ENCODE measurements at places on chromosomes 3 and 15. TPM values are rescaled to one million over a fixed set of nuclear protein-coding genes. Genes with fewer than 3 reads are reported as not detected.

- H3K36me3 ChIP-seq: no peaks in the 10 kb centered on the region
- peak overlapping the region; percentile 65 for H3K4me3 ChIP-seq
- H3K27ac ChIP-seq: peak overlapping the region; percentile 83
- no peak for DNase-seq
- H3K4me1 ChIP-seq: peaks cover 100% of the 10 kb centered on the region
Measured at GRCh38 chr15:85620690-85621049, 174.1 kb downstream of the KLHL25 start.

The GOLGA8Q gene
- 0.74 TPM for total RNA-seq

GRCh38 chr3:11948866-11949265 is 55.3 kb upstream of the SYN2 start:
- H3K4me3 ChIP-seq: no peak overlapping the region
- H3K27ac ChIP-seq: no peak overlapping the region
- H3K36me3 ChIP-seq: no peaks in the 10 kb centered on the region
- H3K27me3 ChIP-seq: peaks cover 50% of the 10 kb centered on the region

The NTRK3 gene
- 1.6 TPM for total RNA-seq

GRCh38 chr3:39065197-39065596 is 13.4 kb downstream of the WDR48 start:
- DNase-seq: no peak
- peaks cover 47% of the 10 kb centered on the region for H3K36me3 ChIP-seq
- H3K4me1 ChIP-seq: no peaks in the 10 kb centered on the region
- no peak overlapping the region for H3K27ac ChIP-seq

The PEAK1 gene
- 75.2 TPM for total RNA-seq

GRCh38 chr3:151120409-151120808 is 34.9 kb downstream of the MED12L start:
- H3K36me3 ChIP-seq: no peaks in the 10 kb centered on the region
- no peak overlapping the region for H3K27ac ChIP-seq
- no peaks in the 10 kb centered on the region for H3K27me3 ChIP-seq
- no peak overlapping the region for H3K4me3 ChIP-seq
- DNase-seq: no peak
- no peaks in the 10 kb centered on the region for H3K4me1 ChIP-seq

DNA sequence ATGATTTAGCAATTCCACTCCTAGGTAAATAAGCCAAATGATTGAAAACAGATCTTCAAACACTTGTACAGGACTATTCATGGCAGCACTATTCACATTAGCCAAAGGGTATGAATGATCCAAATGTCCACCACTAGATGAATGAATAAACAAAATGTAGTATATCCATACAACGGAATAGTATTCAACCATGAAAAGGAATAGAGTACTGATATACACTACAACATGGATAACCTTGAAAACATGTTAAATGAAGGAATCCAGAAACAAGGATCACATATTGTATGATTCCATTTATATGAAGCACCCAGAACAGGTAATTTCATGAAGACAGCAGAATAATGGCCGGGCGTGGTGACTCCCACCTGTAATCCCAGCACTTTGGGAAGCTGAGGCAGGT is 78.2 kb upstream of the IGF1R start:
- H3K27ac ChIP-seq: no peak overlapping the region
- no peaks in the 10 kb centered on the region for H3K4me1 ChIP-seq
- no peaks in the 10 kb centered on the region for H3K36me3 ChIP-seq

DNA sequence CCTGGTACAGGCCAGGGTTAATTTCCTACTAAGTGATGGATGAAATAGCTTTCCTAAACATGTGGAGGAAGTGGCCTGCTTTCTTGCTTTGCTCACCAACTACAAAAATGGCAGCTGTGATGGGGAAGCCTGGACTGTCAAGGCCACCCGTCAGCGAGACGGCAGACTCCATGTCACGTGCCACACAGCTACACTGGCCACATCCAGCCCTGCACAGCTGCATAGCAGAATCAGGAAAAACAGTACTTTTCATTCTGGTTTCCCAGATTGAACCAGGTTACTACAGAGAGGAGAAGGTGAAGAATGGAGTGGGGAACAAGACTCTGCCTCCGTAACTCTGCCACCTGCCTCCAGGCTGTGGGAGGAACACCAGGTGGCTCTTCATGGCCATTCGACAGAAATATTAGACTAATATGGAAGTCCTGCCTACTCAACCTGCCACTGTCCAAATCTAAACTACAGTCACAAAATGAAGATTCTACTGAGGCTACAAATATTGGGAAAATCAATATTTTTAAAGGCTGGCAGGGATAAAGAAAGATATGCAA is 174.3 kb downstream of the MAGI1 start:
- no peak for DNase-seq
- H3K4me1 ChIP-seq: no peaks in the 10 kb centered on the region
- no peak overlapping the region for H3K27ac ChIP-seq
- no peaks in the 10 kb centered on the region for H3K27me3 ChIP-seq
- no peaks in the 10 kb centered on the region for H3K36me3 ChIP-seq

DNA sequence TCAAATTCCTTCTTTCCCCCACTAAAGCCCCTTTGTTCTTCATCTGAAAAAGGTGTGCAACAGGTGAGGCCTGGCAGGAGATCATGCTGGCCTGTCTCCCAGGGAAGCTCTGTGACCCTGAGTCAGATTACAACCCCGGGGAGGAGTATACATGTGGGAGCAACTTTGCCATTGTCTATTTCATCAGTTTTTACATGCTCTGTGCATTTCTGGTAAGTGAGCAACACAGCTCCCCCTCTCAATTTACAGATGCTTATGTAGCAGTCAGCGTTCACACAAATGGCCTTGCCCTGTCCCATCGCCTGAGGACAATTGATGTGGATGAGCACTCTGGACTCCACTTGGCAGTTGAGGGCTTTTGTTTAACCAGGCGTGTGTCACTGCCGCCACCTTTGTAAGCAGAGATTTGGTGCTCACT is 70.4 kb downstream of the CHDH start:
- H3K4me3 ChIP-seq: no peak overlapping the region
- H3K36me3 ChIP-seq: no peaks in the 10 kb centered on the region
- H3K27me3 ChIP-seq: peaks cover 5% of the 10 kb centered on the region
- no peak for DNase-seq
- no peak overlapping the region for H3K27ac ChIP-seq

- no peak overlapping the region for H3K27ac ChIP-seq
- no peaks in the 10 kb centered on the region for H3K36me3 ChIP-seq
- no peaks in the 10 kb centered on the region for H3K27me3 ChIP-seq
- no peak for DNase-seq
Measured at GRCh38 chr3:115301364-115301860, 154.3 kb upstream of the ZBTB20 start.

The GALNT15 gene
- 6.6 TPM for total RNA-seq

DNA sequence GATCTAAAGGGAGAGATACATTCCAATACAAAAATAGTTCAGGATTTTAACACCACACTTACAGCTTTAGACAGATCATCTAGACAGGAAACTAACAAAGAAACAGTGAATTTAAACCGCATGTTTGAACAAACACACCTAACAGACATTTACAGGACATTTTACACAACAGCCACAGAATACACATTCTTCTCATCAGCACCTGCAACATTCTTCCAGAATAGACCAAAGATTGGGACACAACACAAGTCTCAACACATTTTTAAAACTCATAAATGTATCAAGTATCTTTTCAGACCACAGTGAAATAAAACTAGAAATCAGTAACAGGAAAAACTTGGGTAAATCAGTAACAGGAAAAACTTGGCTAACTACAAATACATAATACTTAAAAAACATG is 256.3 kb downstream of the MCTP2 start:
- no peak overlapping the region for H3K4me3 ChIP-seq
- DNase-seq: no peak
- H3K4me1 ChIP-seq: no peaks in the 10 kb centered on the region
- H3K27ac ChIP-seq: no peak overlapping the region
- H3K36me3 ChIP-seq: no peaks in the 10 kb centered on the region
- H3K27me3 ChIP-seq: peaks cover 12% of the 10 kb centered on the region

GRCh38 chr3:57675530-57675929 is 17.3 kb downstream of the DENND6A start:
- H3K36me3 ChIP-seq: peaks cover 23% of the 10 kb centered on the region
- H3K4me1 ChIP-seq: peaks cover 68% of the 10 kb centered on the region
- no peaks in the 10 kb centered on the region for H3K27me3 ChIP-seq
- no peak overlapping the region for H3K4me3 ChIP-seq

The ZDHHC19 gene
- not detected for total RNA-seq

DNA sequence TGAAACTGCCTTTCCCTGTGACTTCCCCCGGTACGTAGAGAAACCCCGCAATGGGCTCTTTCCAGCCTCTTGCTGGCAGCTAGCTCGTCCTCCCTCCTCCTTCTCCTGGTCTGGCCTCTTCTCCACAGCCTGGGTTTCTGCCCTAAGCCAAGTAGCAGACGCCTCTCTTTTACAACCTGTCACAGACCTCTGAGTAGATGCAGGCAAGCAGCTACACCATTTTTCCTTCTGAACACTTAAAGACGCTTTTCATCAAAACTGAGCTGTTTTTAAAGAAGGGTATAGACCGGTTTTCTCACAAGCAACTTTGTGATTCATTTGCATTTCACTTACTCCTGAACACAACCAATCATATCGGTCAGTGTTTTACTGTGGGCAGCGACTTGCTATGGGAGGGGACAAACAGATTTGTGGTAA is 32.0 kb downstream of the ADAMTSL3 start:
- DNase-seq: no peak
- H3K4me3 ChIP-seq: no peak overlapping the region

The CSPG4 gene
- 9.1 TPM for total RNA-seq

The SCAANT1 gene
- not detected for total RNA-seq

- H3K27me3 ChIP-seq: peaks cover 24% of the 10 kb centered on the region
- peaks cover 9% of the 10 kb centered on the region for H3K4me1 ChIP-seq
- DNase-seq: no peak
- no peak overlapping the region for H3K4me3 ChIP-seq
- H3K27ac ChIP-seq: no peak overlapping the region
- no peaks in the 10 kb centered on the region for H3K36me3 ChIP-seq
Measured at GRCh38 chr15:25890529-25890928, 27.4 kb upstream of the ATP10A start.

DNA sequence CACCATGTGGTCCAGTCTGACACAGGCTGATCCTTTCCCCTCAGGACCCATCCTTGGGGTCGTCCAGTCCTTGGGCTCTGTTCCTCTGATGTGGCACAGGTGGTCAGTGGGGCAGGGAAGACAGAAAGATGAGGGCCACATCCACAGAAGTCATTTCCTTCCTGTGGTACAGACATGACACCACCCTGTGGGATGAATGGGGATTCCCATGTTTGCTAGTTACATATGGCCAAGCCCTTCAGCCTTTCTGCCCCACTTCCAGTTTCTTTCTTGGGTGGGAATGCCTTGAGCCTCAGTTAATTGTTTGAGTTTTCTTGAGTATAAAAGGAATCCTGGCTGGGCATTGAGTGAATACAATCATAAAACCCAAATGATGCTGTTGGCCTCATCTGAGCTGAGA is 284.7 kb upstream of the CTDSPL start:
- DNase-seq: no peak
- H3K4me1 ChIP-seq: peaks cover 61% of the 10 kb centered on the region
- H3K27me3 ChIP-seq: no peaks in the 10 kb centered on the region
- H3K36me3 ChIP-seq: no peaks in the 10 kb centered on the region
- H3K27ac ChIP-seq: no peak overlapping the region

GRCh38 chr3:31960793-31961431 is 20.1 kb downstream of the OSBPL10 start:
- H3K27ac ChIP-seq: peak overlapping the region; percentile 75
- peaks cover 46% of the 10 kb centered on the region for H3K4me1 ChIP-seq
- H3K36me3 ChIP-seq: no peaks in the 10 kb centered on the region
- no peaks in the 10 kb centered on the region for H3K27me3 ChIP-seq
- DNase-seq: no peak
- H3K4me3 ChIP-seq: no peak overlapping the region

- H3K4me3 ChIP-seq: no peak overlapping the region
- H3K27me3 ChIP-seq: peaks cover 72% of the 10 kb centered on the region
- no peak for DNase-seq
- H3K36me3 ChIP-seq: no peaks in the 10 kb centered on the region
- peaks cover 8% of the 10 kb centered on the region for H3K4me1 ChIP-seq
Measured at GRCh38 chr3:10470120-10471053, 35.0 kb downstream of the ATP2B2 start.

The DUOX1 gene
- total RNA-seq: 0.80 TPM

GRCh38 chr15:83276661-83277060 is 7.8 kb downstream of the BNC1 start:
- H3K27ac ChIP-seq: no peak overlapping the region
- no peaks in the 10 kb centered on the region for H3K4me1 ChIP-seq
- no peaks in the 10 kb centered on the region for H3K36me3 ChIP-seq
- no peak overlapping the region for H3K4me3 ChIP-seq
- DNase-seq: no peak

DNA sequence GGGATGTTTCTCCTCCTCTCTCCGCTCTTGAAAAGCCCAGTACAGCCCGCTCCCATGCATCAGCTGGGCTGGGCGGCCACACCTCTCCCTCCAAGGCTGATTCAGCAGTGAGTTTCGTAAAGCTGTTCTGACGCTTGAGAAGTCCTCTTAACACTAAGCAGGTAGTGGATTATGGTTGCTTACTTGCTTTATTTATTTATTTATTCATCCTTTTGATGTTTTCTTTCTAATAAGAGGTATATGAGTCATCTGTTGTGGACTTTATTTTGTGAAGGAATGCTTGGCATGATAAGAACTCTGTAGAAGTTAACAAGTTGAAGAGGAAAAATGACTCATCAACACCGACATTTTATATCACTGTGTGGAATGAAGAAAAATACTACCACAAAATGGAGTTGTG is 285.0 kb downstream of the SQOR start:
- no peaks in the 10 kb centered on the region for H3K36me3 ChIP-seq
- DNase-seq: no peak
- no peak overlapping the region for H3K4me3 ChIP-seq
- H3K27ac ChIP-seq: peak overlapping the region; percentile 80
- H3K27me3 ChIP-seq: no peaks in the 10 kb centered on the region
- H3K4me1 ChIP-seq: peaks cover 27% of the 10 kb centered on the region

DNA sequence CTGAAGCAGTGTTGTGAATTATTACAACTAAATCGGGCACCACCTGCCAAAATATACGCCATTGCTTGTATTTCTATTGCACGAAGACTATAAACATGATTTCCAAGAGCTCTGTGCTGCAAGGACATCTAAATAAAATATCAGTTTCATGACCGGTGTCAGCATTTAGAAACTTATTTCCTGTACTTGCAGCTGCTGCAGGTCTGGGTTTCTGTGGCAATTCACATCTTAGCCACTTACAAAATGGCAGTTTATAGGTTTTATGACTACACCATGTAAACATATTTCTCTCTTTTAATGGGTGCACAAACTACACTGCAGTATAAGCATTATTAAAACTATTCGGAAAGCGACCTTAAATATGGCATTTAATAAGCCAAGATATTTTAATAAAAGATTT is 359.4 kb downstream of the VPS13C start:
- no peak for DNase-seq
- no peak overlapping the region for H3K27ac ChIP-seq
- no peaks in the 10 kb centered on the region for H3K36me3 ChIP-seq
- no peak overlapping the region for H3K4me3 ChIP-seq
- no peaks in the 10 kb centered on the region for H3K4me1 ChIP-seq

The NFKBIZ gene
- 15.0 TPM for total RNA-seq

All from left ventricle myocardium inferior (tissue), 1 donor.